ENCODE measurements at places on chromosomes 6 and 20.

DNA sequence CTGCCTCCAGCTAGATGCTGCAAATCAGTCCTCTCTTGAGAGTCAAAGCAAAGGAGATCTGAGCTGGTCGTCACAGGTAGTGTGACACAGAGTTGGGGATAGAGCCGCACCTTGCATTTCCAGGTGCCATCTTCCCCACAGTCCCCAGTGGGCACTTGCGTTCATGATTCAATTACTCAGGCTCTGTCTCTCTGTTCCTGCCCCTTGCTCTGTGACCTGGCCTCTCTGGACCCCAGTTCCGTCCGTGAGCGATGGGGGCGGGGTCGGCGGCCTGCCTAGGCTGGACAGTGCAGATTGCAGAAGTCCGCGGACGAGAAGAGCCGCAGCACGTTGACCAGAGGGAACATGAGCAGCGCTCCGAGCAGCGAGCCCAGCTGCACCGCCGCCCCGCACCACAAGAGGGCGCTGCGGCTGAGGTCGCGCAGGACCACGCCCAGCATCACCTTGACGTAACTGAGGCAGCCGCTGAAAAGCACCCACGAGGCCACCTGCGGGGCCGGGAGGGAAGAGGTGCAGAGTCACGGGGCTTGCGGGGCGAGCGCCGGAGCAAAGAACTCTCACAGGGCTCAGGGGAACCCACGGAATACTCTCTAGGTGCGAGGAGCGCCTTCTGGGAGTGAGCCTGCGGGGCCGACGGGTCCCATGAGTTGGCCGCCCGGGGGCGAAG lies 7.4 kb downstream of the SLC52A3 start:
- no peaks in the 10 kb centered on the region for H3K36me3 ChIP-seq
- H3K4me3 ChIP-seq, result no peak overlapping the region
- no peaks in the 10 kb centered on the region for H3K27me3 ChIP-seq
- no peak for DNase-seq

- H3K4me1 ChIP-seq, result peaks cover 16% of the 10 kb centered on the region
Observed at GRCh38 chr6:118401325-118401975, 146.6 kb upstream of the PLN start.

GRCh38 chr20:19095762-19096161 lies 116.7 kb upstream of the SLC24A3 start:
- peaks cover 6% of the 10 kb centered on the region for H3K4me1 ChIP-seq
- H3K36me3 ChIP-seq, result no peaks in the 10 kb centered on the region
- no peak for DNase-seq
- H3K27ac ChIP-seq, result no peak overlapping the region

- no peaks in the 10 kb centered on the region for H3K4me1 ChIP-seq
- no peak for DNase-seq
- H3K4me3 ChIP-seq, result no peak overlapping the region
- no peaks in the 10 kb centered on the region for H3K36me3 ChIP-seq
- no peaks in the 10 kb centered on the region for H3K27me3 ChIP-seq
- H3K27ac ChIP-seq, result no peak overlapping the region
Observed at GRCh38 chr6:47275640-47276039, 34.1 kb downstream of the TNFRSF21 start.

Measured in heart left ventricle (tissue), 16 donors.